ENCODE measurements at places on chromosomes 2 and 18. TPM values are rescaled to one million over a fixed set of nuclear protein-coding genes. Genes with fewer than 3 reads are reported as not detected.

Gene AQP12B
- not detected for total RNA-seq

Gene TOGARAM2
- under 0.01 TPM for total RNA-seq

Gene FBXO41
- 1.4 TPM for total RNA-seq

Gene DPYSL5
- total RNA-seq, result not detected

Gene MAP3K19
- not detected for total RNA-seq

Gene SLC14A1
- 18.2 TPM for total RNA-seq

Gene CFAP65
- total RNA-seq, result not detected

Gene MTERF4
- 32.8 TPM for total RNA-seq

Gene IL1RN
- not detected for total RNA-seq

Gene RASGRP3
- total RNA-seq, result 11.2 TPM

Gene CNNM3
- total RNA-seq, result 10.0 TPM

Gene C2orf72
- total RNA-seq, result not detected

Gene GPAT2
- total RNA-seq, result 1.3 TPM

Gene MRPL30
- total RNA-seq, result 25.6 TPM

Gene RGPD3
- total RNA-seq, result 0.22 TPM

Gene LRRTM4
- total RNA-seq, result not detected

Gene NDUFAF7
- 11.2 TPM for total RNA-seq

All from placental pericyte (primary cell).